Activated naive CD4-positive, alpha-beta T cell treated with anti-CD3 and anti-CD28 coated beads, Interleukin-2, amount 10 ng/mL, durations not matched to agents 5 hours and 36 hours (primary cell): ENCODE measurements at places on chromosomes 7 and 10. TPM values are rescaled to one million over a fixed set of nuclear protein-coding genes. Genes with fewer than 3 reads are reported as not detected.

Gene CPA2
- not detected for total RNA-seq

Gene CALHM2
- total RNA-seq = 110 TPM

Gene SAMD9
- 38.4 TPM for total RNA-seq

Gene EIF5AL1
- 1.8 TPM for total RNA-seq
